ENCODE measurements at places on chromosomes 5 and 9. TPM values are rescaled to one million over a fixed set of nuclear protein-coding genes. Genes with fewer than 3 reads are reported as not detected.

Gene CANX
- total RNA-seq: 707 TPM

Gene IGFBPL1
- total RNA-seq: 13.7 TPM

Gene ANKRD18A
- total RNA-seq: 9.6 TPM

Gene SLC34A3
- not detected for total RNA-seq

Gene LRRC19
- total RNA-seq: not detected

Gene PDGFRB
- total RNA-seq: 1.8 TPM

Gene FOXI1
- total RNA-seq: 0.44 TPM

Gene PCDHGA5
- total RNA-seq: 0.67 TPM

Gene MINAR2
- total RNA-seq: not detected

Gene SLC4A9
- not detected for total RNA-seq

Gene BARHL1
- total RNA-seq: not detected

All from Panc1 (cell line).